CD4-positive, alpha-beta T cell treated with Interleukin-17A for 1 hour (primary cell): ENCODE measurements at places on chromosomes 7 and 10.

DNA sequence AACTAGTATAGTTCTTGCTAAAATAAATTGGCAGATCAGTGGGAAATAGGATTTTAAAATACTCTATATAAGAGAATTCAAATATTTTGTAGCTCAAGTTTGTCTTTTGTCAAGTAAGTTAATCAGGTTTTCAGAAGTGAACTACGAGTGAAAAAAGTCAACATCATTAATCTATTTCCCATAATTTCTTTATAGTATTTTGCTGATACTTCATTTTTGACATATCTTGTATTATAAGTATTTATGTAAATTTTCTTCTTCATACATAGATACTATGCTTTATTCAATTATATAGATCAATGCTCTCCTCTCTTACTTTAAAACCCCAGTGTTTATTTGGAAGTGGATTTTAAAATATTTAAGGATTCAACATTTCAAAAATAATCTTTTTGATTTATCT is 360.7 kb downstream of the THSD7A start:
- no peak for DNase-seq

DNA sequence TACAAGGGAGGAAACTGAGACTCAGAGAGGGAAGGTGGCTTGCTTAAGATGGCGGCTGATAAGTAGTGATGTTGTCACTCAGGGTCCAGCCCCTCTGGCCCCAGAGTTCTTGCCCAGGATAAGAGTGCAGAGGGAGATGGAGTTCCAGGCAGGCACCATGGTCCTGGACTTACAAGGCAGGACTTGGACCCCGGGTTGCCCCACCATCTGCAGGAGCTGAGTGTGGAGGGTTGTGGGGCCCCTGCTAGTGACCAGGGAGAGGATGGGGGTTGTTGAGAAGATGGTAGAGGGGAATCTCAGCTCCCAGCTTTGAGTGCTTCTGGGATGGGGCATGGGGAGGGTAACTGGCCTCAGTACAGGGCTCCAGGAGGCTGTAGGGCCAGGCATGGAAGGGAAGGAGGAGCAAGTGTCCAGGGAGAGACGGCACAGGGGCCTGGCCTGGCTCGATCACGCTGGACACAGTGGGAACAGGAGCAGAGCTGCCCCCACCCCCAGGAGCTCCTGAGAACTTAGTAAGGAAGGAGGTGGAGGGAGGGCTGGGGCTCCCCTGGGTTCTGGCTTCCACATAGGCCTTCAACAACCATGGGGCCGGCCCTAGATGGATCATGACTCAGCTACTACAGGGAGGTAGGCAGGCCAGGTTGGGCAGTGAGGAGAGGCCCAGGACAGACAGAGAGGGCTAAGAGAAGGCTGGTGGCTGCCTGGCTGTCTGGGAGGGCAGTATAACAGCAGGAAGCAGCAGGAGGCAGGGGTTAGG is 28.2 kb downstream of the PPIF start:
- no peak for DNase-seq

GRCh38 chr10:14014423-14014822 is 316.3 kb downstream of the FRMD4A start:
- DNase-seq = no peak

- no peak for DNase-seq
Measured at GRCh38 chr10:8489823-8490222, 435.3 kb downstream of the GATA3 start.

DNA sequence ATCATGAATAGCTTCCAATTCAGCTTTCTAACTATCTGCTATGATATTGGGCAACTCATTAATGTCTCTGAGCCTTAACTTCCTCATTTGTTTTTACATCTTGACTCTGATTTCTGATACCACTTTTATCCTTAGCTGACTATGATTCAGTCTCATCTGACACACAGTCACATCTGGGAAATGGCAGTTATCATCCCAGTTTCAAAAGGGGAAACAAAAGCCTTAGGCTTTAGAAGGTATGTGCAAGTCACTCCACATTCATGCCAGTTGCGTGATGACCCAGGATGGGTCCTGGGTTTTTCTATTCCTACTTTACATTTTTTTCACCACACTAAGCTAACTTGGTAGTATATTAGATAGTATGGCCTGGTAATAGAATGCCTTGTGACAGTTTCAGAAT is 12.7 kb downstream of the SCIN start:
- DNase-seq = no peak

DNA sequence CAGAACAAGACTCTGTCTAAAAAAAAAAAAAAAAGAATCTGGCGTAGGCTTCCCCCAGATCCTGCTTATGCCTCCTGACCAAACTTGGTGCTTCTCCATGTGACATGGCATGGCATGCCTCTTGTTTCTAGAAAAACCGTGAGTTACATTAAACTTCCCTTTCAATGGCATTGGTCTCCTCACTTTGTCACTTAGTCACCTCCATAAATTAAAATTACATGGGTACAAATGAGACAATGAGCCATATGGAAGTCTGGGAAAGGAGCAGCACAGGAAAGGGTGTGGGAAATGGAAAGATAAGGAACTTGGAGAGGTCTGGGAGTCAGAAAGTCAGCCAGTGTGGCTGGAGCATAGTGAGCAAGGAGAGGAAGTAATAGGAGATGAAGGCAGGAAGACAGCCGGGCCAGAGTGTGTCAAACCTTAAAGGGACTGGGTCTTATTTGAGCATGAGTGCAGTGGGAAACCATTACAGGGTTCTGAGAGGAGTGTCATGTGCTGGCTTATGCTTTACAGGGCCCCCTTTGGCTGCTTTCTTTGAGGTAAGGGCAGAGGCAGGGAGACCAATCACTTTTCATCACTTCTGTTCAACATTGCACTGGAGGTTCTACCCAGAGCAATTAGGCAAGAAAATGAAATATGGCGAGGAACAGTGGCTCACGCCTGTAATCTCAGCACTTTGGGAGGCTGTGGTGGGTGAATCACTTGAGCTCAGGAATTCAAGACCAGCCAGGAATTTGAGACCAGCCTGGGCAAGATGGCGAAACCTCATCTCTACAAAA is 21.3 kb upstream of the ZMIZ2 start:
- DNase-seq = no peak

DNA sequence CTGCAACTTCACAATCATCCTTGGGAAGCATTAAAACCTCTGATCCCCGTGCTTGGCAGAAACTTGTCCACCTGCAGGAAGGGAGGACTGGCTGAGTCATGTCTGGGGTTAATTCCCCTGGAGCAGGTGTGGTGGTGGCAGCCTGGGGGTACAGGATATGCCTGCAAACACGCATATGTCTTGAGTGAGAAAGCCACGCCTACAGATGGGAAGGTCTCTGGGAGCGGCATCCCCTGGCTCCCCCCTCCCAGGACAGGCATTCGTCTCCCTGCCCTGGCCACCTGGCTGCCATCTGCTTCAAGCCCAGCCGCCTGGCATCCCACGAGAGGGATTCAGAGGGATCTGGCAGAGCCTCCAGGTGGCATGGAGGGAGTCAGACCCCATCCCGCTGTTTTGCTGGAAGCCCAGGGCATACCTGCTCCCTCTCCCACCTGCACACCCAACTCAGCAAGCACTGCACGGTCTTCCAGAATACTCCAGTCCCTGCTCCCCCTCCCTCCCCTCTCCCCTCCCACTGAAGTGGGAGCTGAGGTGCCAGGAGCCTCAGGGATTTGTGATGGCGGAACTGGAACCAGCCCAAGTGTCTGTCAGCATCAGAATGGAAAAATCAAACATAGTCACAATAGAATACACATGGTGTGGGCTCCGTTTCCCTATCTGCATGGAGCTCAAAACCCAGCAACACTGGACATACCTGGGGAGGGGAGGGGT is 61.0 kb downstream of the CAMK2B start:
- no peak for DNase-seq

DNA sequence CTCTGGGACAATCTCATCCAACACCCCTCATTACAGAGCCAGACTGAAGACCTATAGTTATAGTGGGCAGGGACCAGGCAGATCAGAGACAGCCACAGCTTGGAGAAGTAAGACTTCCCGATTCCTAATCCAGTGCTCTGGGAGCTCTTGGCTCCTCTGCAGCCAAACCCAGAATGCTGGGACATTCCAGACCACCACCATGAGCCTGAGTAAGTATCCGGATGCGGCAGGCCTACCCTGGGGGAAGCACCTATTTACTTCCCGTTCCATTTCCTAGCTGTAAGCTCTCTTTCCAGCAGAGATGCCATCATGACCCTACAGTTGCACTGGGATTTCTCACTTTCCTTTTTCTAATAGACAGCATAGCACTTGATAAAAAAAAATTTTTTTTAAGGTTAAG is 16.4 kb downstream of the HIP1 start:
- DNase-seq = no peak

DNA sequence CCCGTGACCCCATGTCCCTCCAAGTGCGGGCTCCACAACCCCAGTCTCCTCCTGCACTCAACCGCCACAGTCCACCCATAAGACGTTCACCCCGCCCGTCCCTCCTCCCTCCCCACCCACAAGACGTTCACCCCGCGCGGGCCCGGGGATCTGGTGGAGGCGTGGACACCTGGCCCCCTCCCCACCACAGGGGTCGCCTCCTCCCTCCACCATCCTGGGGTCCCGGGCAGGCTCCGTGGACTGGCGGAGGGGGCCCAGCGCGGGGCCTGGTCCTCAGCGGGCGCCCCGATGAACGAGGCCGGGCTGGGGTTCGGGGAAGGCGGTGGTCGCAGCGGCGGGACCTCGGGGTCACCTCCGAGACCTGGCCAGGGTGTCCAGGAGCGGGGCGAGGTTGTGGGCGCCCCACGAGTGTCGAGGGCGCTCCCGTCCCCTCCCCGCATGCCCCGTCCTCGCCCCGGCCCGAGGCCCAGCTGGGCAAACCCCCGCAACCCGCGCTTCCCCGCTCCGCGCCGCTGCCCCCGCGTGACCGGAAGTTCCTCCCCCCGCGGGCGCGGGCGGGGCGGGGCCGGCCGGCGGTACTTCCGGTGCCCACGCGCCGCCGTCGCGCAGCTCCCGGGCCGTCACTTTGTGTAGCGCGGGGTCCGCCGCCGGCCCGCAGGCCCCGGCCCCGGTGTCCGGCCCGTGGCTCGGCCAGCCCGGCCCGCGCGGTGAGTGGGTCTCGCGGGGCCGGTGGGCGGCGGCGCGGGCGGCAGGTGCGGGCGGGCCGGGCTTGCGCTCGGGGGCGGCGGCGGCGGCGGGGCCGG is at the start of gene ZNF316:
TSS of gene ZNF316 (plus strand) at position 578 of the 803 bp plus-strand sequence. CDS start 5,092 bp downstream, outside the sequence.
- DNase-seq = peak; percentile 65

- DNase-seq = no peak
Measured at GRCh38 chr10:113473851-113474250, 79.0 kb upstream of the HABP2 start.

GRCh38 chr7:140738280-140738679 is 41.8 kb downstream of the NDUFB2 start:
- DNase-seq = no peak

- DNase-seq = no peak
Measured at GRCh38 chr10:132600416-132600815, 62.8 kb downstream of the INPP5A start.

GRCh38 chr7:27110186-27111031 is 7.9 kb upstream of the HOXA2 start:
- no peak for DNase-seq

GRCh38 chr7:116356333-116356965 is 143.1 kb upstream of the CAV2 start:
- no peak for DNase-seq

DNA sequence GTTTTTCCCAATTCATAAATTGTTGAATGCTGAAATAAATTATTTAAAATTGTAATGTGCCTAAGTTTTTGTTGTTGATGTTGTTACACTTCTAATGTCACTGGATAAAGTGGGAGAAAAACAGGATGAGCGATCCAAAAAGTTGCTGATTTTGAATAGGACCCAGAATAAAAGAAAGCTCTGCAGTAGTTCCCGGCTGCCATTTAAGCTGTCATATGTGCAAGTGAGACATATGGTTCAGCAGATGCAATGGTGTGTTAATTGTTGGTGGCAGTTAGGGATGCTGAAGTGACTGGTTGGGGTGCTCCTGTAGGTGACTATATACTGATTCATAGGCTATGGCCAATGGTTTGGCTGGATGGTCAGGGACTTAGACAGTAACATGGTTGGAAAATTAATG is 1517.4 kb upstream of the LRRTM3 start:
- no peak for DNase-seq

DNA sequence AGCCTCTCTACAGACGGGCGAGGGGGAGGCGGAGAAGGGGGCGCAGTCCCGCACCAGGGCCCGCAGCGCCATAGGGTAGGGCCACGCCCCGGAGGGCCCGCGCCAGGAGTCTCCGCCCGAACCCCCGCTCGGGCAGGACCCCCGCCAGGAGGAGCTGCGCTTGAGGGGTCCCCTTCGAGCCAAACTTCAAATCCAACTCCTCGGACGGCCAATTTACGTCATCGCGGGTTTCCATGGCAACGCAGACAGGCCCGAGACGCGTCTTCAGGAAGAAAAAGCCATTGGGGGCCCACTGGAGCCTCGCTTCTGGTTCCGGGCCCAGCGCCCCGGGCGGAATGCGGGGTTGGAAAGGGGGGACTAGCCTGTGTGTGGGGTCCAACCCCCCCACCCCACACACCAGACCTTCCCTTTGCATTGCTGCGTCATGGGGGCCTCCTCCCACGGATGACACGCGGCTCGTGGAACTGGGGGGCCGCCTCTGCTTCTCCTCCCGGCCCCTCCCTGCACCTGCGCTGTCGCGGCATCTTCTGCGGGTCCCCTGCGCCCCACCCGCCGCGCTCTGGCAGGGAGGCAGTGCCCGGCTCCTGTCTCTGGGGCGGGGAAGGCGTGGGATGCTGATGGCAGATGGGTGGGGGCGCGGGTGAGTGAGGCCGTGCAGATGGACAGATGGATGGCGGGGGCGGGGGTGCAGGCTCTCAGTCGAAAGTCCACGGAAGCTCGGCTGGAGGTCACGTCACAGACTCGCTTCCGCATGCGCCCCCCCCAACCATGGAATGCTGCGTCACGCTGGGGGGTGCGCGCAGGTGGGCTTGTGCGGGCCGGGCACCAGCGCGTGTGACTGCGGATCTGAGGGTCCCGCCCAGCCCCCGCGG is 1.2 kb downstream of the CALY start:
- DNase-seq = peak; percentile 89

DNA sequence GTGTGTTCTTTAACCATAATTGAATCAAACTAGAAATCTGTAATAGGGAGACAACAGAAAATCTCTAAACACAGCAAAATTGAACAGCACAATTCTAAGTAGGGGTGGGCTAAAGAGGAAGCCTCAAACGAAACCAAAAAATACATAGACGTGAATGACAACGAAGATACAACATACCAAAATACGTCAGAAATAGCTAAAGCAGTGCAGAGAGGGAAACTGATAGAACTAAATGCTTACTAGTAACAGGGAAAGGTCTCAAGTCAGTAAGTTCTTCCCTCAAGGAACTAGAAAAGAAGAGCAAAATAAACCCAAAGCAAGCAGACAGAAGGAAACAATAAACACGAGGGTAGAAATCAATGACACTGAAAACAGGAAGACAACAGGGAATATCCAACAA is 19.1 kb downstream of the RPP38 start:
- DNase-seq = no peak
